Activated naive CD4-positive, alpha-beta T cell treated with anti-CD3 and anti-CD28 coated beads for 36 hours (primary cell): ENCODE measurements at places on chromosomes 5 and 9. TPM values are rescaled to one million over a fixed set of nuclear protein-coding genes. Genes with fewer than 3 reads are reported as not detected.

Gene EPB41L4B
- 0.24 TPM for total RNA-seq

- no peak for DNase-seq
Measured at GRCh38 chr9:132935026-132935425, 9.4 kb downstream of the TSC1 start.

GRCh38 chr5:61052882-61053281 is 107.9 kb downstream of the NDUFAF2 start:
- DNase-seq, result no peak

GRCh38 chr9:35529161-35529823 is 39.4 kb downstream of the RUSC2 start:
- DNase-seq, result no peak
